ENCODE measurements at places on chromosomes 12 and 14.

DNA sequence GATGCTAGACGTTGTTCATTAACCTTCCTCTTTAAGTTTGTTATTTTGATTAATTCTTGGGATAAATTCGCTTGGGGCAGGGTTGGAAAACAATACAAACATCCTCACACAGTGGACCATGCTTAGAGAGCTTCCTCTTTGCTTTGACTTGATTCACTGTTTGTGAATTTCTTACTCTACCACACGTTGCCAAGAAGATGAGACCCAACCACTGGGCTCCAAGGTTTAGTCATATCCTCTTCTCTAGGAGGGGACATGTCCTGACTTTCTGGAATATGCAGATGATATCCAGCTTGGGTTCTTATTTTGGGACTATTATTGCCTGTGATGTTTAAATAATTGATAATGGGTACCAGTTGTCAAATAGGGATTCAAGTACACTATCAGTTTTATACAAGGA, 428.2 kb downstream of the ATP23 start:
- DNase-seq, result no peak

DNA sequence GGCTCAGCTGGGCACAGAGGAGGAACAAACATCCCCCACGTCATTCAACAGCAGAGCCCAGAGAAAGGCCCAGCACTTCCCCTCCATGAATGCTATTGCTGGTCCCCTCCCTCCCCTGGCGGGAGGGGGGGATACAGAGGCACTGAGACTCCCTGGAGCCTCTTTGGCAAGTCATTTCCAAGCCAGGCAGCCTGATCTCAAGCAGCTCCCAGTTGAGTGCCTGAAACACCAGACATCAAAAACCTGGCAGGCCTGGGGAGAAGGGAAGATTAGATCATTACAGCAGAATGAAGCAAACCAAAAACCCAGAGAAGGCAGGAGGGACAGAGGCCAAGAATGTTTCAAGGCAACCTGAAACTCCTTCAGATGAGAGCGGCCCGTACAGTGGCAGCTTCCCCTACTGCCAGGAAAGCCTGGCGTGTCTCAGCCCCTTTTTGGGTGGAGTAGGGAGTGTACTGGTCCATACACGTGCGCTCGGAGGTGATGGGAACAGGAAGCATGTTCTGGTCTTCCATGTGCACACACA, 92.1 kb downstream of the LRRC74A start:
- no peak for DNase-seq

GRCh38 chr14:33568935-33569579, 381.8 kb downstream of the EGLN3 start:
- no peak for DNase-seq

GRCh38 chr12:131140697-131141096, 187.0 kb downstream of the ADGRD1 start:
- DNase-seq, result no peak

DNA sequence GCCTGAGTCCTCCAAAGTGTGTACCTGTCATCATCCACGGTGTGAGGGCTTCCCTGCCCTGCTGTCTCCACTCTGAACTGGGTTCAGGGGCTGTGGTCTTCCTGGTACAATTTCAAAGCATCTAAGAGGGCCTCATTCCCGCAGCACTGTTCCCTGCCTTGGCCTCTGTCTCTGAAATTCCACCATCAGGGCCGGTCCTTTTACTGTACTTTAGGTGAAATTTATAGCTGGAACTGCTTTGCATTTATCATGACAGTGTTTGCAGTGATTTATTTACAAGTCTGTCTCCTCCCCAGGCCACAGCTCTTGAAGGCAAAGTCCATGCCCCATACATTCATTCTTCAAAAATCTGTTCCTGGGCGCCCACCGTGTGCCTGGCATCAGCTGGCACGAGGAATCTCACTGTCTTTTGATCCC, 36.9 kb upstream of the NCOR2 start:
- DNase-seq, result no peak

DNA sequence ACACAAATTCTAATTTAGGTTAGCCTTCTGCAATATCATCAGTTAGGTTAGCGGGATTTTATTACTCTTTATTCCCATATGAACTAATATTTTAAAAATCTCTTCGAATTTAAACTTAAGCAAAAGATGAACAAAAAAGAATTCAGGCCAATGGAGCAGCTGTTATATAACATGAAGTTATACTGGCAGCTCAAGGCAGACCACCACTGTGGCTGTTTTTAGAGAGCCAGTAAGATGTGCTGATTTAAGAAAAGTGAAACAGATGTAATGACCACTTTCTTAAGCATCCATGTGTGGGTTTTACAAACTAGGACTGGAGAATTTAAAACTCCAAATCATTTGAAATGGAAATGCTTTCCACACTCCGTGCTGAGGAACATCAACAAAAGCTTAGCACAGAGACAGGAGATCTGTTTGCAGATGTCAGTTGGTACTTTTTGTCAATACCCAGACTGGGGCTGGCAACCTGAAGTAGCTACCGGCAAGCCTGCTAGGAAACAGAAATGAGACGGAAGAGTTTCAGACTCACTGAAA, 164.9 kb downstream of the TTC7B start:
- DNase-seq, result no peak

- no peak for DNase-seq
Observed at GRCh38 chr12:77559400-77560074, 271.2 kb upstream of the NAV3 start.

DNA sequence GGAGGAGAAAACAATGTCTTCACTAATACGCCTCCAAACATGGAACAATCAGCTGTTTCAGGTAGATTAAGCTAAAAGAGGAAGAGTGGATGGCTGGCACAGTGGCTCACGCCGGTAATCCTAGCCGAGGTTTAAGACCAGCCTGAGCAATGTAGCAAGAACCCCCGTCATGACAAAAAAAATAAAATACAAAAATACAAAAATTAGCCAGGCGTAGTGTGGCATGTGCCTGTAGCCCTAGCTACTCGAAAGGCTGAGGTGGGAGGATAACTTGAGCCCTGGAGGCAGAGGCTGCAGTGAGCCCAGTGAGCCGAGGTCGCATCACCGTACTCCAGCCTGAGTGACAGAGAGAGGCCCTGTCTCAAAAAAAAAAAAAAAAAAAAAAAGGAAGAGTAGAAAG, 1.2 kb upstream of the MED13L start:
- no peak for DNase-seq

GRCh38 chr12:11433664-11434063, 38.3 kb upstream of the PRB2 start:
- DNase-seq, result no peak

DNA sequence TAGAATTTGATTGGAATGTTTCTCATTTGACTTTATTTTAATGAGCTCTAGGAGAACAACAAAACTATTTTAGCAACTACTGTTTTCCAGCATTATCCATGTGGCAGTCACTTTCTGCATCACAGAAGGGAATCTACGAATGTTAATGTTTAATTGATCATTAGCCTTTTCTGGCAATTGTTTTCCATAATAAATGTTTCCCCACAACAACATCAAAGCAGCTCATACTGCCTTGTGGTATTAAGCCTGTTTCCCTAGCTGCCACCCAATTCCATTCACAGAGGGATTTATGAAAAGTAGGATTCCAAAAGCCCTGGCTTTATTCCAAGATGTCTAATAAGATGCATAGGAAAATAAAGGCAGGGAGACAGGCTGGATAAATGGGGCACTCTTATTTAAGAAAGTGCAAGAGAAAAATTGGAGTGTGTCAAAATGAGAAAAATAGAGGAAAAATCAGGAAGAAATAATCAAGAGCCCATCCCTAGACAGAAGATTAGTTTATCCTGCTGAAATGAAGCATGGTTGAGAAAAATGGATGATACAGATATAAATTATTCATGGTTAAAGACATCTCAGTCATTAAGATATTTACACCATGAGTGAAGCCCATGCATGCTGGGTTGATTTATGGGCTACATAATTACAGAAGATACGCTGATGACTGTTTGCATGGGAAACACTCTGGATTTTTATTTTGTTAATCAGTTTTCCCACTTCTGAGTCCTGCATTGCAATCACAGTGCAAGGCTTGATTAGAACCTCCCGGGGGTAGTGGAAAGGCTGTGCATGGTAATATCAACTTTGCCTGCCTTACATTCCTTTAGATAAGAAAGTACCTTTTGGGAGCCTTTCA, 180.3 kb downstream of the HELB start:
- DNase-seq, result no peak

DNA sequence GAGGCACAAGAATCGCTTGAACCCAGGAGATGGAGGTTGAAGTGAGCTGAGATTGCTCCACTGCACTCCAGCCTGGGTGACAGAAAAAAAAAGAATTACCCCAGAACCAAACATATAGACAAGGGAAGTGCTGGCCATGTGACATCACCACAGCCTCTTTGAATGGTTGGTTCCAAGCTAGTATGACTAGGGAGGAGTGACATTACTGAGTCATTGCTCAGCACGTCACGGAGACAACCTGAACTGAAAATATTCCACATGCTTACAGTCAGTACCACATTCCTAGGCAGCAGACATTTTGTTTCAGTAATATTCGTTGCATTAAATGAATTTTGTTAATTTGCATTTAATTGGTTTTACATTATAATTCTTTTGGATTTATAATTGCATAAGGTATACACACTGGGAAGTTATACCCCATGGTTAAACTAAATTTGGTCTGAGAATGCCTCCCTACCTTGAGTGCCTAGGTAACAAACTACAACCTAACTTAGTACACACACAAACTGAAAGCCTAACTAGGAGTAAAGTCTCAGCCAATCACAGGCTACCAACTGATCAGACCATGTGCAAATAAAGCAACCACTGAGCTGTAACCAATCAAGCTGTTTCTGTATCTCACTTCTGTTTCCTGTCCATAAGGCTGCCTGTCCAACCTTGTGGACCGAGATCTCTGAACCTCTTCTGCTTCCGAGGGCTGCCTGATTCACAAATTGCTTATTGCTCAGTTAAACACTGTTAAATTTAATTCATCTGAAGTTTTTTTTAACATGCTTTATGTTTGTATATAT, 164.4 kb downstream of the CAND1 start:
- DNase-seq, result no peak

DNA sequence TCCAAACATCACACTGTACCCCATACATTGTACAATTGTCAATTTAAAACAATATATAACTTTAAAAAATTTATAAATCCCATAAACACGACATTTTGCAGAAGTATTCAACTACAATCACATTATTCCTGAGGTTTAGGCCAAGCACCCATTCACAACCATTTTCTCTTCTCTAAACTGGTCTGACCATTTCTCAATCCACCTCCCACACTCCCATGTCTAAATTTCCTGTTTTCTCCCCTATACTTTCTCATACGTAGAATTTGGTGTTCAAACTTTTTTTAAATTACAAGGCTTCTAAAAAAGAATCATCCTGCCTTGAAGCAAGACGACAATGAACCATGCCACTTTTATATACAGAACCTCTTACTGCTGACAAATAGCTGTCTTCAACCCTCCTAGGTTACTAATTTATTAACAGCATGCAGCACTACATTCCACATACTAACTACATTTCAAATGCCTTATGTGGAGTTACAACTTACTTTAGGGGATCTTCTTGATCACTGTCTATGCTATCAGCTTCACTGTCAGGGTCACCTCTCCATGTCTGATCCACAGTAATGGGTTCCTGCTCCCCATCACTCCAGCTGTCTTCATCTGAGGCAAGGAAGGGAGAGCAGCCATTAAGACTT, 3.4 kb downstream of the KANSL2 start:
- no peak for DNase-seq

GRCh38 chr14:25080682-25081081, 30.7 kb upstream of the STXBP6 start:
- no peak for DNase-seq

- no peak for DNase-seq
Observed at GRCh38 chr14:64778104-64778754, 74.0 kb downstream of the PLEKHG3 start.

DNA sequence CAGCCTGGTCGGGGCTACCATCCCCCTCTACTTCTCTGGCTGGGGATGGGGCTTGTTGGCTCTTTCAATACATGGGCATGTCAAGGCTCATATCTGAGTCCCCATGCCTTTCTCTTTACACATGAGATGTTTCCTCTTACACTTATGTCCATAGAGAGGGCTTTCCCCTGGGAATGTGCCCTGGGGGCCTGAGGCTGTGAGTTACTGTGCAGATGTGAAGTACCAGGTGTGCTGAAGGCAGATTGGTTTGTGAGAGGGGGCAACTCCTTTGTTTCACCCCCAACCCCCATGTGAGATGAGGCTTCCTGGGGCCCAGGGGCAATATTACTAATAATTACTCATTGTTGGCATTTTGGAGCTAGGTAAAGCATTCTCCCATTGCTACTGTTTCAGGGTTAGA, 32.8 kb downstream of the NRXN3 start:
- DNase-seq, result no peak

- no peak for DNase-seq
Observed at GRCh38 chr14:68516342-68516741, 276.5 kb downstream of the ZFP36L1 start.

DNA sequence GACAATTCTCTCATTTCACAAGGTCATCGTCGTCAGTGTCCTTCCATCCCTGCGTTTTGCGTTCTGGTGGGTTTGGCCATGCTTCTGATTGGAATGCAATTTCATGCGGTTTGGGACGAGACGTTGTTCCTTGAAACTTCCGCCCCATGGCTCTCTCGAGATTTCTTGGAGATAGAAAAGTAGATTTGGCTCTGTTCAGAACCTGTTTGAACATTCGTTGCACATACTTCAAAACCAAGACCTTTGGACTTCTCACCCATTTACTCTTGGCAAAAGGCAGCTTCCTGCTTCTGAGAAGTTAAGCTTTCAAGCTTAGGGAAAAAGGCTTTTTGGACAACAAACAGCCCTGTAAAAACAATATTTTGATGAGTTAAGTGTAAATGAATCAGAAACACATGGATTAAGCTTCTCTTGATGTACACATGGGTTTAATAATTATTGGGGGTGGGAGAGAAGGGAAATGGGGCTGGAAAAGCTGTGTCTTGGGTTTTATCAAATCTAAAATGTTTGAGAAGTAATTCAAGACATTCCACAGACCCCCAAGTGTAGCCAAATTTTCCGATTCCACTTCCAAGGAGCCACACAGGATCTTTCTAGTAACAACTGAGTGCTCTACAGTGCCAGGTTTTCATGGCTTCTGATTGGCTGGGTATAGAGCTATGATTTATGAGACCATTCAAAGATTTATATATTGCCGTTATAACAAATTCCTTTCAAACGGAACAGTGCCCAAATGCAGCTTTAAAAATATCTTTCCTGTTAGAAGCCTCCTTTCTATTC, 467.2 kb downstream of the MED13L start:
- no peak for DNase-seq

All from CD4-positive, alpha-beta T cell treated with Interleukin-6 at 100 ng/mL for 8 hours (primary cell).